ENCODE measurements at places on chromosomes 16 and 17.

DNA sequence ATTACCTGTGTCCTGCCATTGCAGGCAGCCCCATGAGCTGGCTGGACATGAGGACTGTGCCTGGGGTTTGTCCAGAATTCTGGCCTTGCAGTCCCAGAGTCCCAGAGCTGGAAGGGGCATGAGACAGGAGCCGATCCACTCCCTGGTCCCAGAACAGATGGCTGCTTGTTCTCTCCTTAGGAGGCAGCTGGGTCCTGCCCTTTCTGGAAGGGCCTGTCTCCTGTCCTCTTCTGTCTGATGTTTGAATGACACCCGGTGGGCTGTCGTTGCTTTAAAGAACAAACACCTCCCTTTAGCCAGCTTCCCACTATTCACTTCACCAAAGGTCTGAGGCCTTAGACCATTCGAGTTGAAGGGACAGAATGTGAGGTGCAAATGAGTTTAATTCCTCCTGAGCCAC is 63.8 kb downstream of the RAP1GAP2 start:
- no peak for DNase-seq

DNA sequence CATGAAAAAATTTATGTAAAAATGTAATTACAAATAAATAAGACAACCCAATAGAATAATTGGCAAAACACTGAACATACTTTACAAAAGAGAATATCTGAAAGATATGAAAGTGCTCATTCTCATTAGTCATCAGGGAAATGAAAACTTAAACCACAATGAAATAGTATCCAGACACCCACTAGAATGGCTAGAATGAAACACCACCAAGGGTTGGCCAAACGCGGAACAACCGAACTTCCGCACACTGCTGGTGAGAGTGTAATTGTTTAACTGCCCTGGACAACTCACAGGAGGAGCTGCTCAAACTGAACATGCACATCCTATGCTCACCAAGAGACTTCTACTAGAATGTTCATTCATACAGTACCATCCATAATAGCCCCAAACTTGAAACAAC is 5.8 kb upstream of the ZDHHC7 start:
- DNase-seq = no peak

GRCh38 chr16:87363771-87364455 is 19.7 kb downstream of the FBXO31 start:
- no peak for DNase-seq

- no peak for DNase-seq
Measured at GRCh38 chr17:79183293-79184158, 108.9 kb downstream of the ENGASE start.

GRCh38 chr16:11167581-11167980 is 88.4 kb downstream of the SOCS1 start:
- DNase-seq = no peak

- no peak for DNase-seq
Measured at GRCh38 chr17:75130632-75131277, 787 bp downstream of the NT5C start.
